ENCODE measurements at places on chromosomes 6 and 20. TPM values are rescaled to one million over a fixed set of nuclear protein-coding genes. Genes with fewer than 3 reads are reported as not detected.

Gene SLC17A1
- total RNA-seq, result not detected

Gene ZNF133
- total RNA-seq, result 15.4 TPM

Gene WFDC10B
- not detected for total RNA-seq

Gene CALHM6
- 2.5 TPM for total RNA-seq

Gene SLC22A2
- not detected for total RNA-seq
